AG10803 (cell line): ENCODE measurements at places on chromosomes 11 and 22.

DNA sequence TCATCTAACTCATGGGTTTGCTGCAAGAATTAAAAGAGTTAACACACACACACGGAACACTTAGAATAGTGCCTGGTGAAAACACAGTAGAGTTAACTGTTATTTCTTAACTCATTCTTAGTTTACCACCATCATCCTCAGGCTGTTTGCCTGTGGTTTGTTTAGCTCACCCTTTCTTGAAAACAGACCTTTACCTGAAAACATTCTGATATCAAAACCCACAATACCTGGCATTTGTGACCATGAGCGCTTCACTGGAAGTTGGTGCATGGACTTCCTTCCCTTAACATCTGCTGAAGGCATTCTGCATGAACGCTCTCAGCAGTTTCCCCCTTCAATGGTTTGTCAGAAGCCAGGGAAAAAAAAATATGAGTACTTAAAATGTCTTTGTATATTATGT is 256.0 kb downstream of the ETS1 start:
- DNase-seq, result no peak

DNA sequence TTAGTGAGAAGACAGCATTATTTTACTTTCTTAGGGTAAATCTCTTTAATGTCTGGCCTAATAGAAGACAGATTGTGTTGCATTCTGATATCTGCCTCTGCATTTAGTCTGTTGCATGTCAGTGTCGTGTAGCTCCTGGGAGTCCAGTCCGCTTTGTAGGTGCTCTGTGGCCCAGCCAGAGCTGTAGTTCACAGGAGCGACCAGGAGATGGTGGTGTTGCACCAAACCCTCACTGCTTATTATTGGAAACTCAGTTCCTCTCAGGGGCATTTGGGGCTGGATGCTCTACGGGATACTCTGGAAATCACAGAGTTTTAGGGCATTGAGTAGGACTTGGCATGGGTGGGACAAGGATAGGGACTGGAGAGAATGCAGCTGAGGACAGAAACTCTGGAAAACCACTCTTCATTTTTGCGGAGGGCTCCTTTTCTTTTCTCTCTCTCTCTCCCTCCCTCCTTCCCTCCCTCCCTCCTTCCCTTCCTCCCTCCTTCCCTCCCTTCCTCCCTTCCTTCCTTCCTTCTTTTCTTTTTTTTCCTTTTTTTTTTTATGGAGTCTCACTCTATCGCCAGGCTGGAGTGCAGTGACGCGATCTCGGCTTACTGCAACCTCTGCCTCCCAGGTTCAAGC is 21.7 kb downstream of the MIAT start:
- DNase-seq, result peak; percentile 71

DNA sequence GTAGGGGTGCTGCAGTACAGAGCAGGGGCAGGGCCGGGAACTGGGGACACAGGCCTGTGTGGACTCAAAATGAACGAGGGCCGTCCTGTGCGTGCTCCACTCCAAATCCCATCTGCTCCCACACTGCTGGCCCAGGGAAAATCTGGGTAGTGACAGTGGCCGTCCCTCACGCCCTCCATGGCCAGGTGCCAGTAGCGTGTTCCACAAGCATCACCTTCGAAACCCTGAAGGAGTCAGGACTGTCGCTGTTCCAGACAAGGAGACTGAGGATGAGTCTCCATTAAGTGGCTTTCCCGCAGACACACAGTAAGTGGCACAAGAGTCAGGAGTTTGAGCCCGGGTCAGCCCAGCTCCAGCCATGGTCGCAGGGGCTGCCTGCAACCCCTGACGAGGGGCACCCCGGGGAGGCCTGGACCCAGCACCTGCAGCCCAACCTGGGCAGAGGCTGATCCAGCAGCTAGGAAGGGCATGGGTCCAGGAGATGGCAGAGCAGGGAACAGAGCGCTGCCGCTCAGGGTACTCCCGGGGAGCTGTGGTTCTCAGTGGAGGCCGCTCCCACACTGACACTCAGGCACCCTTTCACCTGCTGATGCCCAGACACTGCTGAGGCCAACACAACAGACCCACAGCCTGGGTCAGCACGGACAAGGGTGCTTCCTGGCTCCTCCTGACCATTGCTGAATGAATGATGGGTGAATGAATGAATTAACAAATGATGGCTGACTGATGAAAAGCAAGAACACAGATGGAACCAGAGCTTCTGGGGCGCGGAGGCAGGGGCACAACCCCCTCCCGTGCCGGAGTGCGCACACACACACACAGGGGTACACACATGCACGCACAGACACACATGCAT is 35.3 kb downstream of the IGF2 start:
- DNase-seq, result no peak

DNA sequence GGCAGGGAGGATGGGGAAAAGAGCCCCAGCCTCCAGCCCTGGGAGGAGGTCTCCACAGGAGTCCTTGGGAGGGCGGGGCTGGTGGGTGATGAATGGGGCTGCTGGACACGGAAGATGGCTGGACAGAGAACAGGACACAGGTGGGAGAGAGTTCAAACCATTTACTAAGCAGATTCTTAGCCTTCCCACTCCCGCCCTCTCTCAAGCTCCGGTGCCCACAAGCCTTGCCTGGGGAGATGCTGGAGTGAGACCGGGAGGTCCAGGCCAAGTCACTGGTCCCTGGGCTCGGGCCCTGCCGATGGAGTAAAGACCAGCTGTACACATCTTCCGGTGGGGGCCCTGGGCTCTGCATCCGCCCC is 1.4 kb downstream of the CLDN5 start:
- DNase-seq, result no peak

DNA sequence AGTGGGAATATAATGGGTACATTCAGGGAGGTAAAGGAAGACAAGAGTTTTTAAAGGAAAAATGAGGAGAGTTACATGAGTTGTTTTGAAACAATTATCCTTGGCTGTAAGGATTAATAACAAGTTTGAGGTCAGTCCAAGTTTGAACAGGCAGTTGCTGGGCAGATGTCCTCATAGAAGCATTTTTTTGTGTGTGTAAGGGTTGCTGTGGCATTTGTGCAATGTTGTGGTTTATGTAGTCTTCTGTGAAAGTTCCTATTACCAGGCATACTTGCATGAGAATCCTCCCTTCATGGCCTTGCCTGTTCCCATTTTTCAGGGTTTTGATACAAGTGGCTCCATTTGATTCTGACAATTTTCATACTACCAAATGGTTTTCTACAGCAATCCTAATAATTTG is 400.2 kb downstream of the KCNA4 start:
- DNase-seq, result peak; percentile 92

DNA sequence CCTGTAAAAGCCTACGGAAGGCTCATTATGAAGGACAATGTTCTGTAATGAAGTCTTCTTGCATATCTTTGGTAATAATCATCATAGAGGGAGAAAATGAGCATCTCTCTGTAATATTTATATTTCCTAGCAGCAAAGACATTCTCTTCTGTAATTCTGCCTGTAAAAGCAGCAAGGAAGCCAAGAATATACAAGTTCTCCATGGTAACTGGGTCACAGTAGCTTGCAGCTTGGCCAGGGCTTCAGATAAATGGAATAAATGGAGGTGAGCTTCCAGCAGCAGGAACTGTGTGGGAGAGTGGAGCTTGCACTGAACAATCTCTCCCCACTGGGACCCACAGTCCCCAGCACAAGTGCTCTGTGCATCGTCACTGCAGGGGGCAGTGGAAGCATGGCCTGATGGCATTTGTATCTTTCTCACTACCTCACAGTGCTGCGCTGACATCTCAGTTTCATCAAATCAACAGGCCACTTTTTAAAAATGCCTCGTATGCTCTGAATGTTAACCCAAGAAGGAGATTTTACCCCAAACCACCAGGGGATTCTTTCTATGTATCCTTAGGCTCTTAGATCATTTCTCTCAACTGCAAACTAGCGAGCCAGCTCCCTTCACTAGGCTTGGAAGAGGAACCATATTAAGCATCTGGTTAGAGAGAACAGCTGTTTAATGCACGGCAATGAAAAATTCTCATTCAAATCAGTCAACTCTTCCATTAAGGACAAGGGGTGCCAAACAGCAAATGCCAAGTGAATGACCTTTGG is 1059.7 kb downstream of the OPCML start:
- DNase-seq, result peak; percentile 79

DNA sequence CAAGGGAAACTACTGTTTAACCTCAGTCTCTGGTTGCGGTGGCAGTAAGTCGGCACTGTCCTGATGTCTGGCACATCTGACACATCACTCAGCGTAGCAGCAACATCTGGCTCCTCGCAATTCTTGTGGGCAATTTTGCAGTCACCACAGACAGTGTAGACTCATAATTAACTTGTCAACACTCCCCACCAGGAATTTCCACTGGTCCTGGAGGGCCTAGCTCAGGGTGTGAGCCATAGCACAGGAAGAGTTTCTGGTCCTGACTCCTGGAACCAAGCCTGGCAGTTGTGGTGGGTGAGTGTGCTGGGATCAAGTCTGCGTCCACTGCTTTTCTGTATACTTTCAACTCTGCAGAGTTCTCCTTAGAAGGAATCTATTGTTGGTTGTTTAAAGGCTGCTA is 209.7 kb downstream of the SNX19 start:
- peak; percentile 97 for DNase-seq

- no peak for DNase-seq
Observed at GRCh38 chr11:99260696-99261095, 239.9 kb downstream of the CNTN5 start.

DNA sequence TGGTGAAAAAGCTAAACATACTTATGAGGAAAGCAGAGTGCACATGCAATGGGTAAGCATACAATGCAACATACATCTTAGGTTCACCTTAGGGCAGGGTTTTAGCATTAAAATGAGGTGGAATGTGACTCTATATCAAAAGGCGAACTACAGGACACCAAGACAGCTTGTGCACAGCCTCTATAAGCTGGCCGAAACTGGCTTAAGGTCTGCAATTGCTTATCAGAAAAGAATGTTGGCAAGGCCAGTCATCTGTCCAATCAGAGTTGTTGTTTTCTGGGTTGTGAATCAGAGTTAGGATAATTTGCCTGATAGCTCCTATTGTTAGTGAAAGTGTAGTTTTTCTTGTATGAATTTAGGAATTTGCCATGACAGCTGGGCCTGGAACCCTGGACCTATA is 76.5 kb downstream of the LRRC4C start:
- no peak for DNase-seq

DNA sequence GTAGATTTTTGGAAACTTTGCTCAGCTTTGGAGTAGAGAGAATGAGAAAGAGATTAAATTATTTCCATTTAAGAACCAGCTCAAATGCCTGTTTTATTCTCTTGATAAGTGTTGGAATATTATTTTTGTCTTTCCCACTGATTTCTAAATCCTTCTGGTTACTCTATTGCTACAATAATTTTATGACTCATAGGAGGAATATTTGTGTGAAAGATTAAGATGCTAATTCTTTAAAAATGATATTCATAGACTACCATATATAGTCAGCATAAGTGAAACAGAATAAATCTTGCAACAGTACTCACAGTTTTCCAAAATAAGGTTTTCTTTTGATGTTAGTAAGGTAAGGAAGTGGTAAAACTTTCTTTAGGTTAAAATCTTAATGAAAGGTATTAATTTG is 60.9 kb downstream of the YAP1 start:
- peak; percentile 79 for DNase-seq

- no peak for DNase-seq
Observed at GRCh38 chr11:104165014-104165413, 1.1 kb upstream of the PDGFD start.

- DNase-seq, result no peak
Observed at GRCh38 chr11:102393272-102393730, 46.3 kb downstream of the BIRC2 start.

DNA sequence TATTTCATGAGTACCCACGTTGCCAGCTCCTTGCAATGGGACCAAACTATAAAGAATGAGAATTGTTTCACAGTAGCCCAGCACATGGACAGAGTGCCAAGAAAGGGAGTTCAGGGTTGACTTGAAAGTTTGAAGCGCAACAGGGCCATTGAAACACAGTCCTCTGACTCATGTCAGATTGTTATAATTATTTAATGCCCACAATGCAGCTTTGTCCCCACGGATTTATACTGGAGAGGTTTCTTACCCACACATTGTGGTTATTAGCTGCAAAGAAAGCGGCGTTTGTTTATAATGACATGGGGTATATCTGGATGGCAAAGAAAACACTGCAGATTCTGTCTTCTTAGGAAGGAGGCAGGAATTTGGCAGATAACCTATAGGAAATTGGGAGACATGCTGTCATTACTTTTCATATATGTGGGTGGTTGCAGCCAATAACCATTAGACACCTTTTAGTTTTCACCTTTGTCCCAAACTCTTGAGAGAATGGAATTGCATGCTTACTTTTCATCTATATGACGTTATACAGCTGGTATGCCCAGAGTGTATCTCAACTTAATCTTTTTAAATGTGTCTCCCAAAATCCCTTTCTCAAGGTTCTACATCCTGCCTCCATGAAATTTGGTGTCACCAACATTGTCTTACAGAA is 143.6 kb downstream of the TEAD1 start:
- DNase-seq, result no peak

DNA sequence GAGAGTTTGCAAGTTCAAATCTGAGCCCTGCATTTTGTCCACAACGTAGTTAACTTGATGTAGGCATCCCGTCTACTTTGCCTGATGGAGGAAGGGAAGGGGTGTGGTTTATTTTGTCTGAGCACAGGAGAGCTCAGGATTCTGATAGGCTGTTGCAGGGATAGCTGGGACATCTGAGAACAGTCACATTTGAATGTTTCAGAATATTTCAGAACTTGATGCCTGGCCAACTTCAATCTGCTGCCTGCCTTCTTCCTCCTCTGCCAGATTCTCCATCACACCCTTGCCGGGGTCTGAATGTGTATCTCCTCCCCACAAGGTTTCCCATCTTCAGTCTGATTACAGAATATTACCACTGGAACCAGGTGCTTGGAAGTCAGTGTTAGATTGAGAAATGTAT is 51.6 kb downstream of the NTM start:
- DNase-seq, result no peak

DNA sequence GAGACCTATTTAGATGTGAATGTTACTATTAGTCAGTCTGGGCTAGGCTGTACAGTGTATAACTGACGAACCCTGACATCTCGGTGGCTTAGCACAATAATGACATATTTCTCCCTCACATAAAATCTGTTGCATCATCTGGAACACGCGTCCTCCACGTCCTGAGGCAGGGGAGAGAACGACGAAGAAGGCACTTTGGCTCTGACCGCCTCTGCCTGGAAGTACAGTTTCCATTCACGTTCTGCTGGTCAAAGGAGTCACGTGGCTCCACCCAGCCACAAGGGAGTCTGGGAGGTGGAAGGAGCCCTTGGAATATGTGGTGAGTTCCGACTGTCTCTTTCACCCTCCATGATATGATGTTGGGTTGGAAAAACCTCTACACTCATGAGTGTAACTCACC is 55.1 kb upstream of the CD82 start:
- DNase-seq, result no peak

- DNase-seq, result no peak
Observed at GRCh38 chr11:78838417-78838816, 263.8 kb upstream of the NARS2 start.
